ENCODE measurements at places on chromosomes 6 and 20. TPM values are rescaled to one million over a fixed set of nuclear protein-coding genes. Genes with fewer than 3 reads are reported as not detected.

Gene ADGRF5
- total RNA-seq = not detected

Gene TRAPPC3L
- total RNA-seq = not detected

Gene DTNBP1
- 13.8 TPM for total RNA-seq

Gene MUC22
- 0.02 TPM for total RNA-seq

Gene LY6G6C
- 0.09 TPM for total RNA-seq

Gene RAET1L
- 0.34 TPM for total RNA-seq

Gene TULP1
- not detected for total RNA-seq

Gene EXOC2
- total RNA-seq = 11.5 TPM

Gene E2F3
- 10.4 TPM for total RNA-seq

Gene PGC
- total RNA-seq = 0.09 TPM

Gene KIF13A
- total RNA-seq = 17.5 TPM

Gene OR2B2
- not detected for total RNA-seq

Gene SYCP2L
- total RNA-seq = 1.9 TPM

Gene RSPH9
- 0.16 TPM for total RNA-seq

Gene PSORS1C2
- total RNA-seq = not detected

Gene PCK1
- total RNA-seq = 0.14 TPM

Gene MAP7
- total RNA-seq = 19.0 TPM

Gene SLC4A11
- total RNA-seq = 13.0 TPM

Gene POFUT1
- total RNA-seq = 44.6 TPM

Gene PBOV1
- total RNA-seq = not detected

Gene MYL9
- total RNA-seq = 27.1 TPM

Gene IRF4
- 0.26 TPM for total RNA-seq

Gene PCSK2
- total RNA-seq = not detected
